ENCODE measurements at places on chromosomes 6 and 20.

DNA sequence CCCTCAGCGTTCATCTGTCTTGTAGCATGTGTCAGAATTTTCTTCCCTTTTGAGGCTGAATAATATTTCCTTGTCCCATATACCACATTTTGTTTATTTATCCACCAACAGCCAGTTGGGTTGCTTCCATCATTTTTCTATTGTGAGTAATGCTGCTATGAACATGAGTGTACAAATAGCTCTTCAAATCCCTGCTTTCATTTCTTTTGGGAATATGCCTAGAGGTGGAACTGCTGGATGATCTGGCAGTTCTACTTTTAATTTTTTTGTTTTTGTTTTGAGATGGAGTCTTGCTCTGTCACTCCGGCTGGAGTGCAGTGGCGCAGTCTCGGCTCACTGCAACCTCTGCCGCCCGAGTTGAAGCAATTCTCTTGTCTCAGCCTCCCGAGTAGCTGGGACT is 64.7 kb downstream of the SASH1 start:
- no peaks in the 10 kb centered on the region for H3K27me3 ChIP-seq
- no peak overlapping the region for H3K4me3 ChIP-seq
- H3K4me1 ChIP-seq, result peaks cover 43% of the 10 kb centered on the region

GRCh38 chr20:57266291-57267157 is at the start of gene BMP7:
Gene BMP7, minus strand, starts transcription at chr20:57266641. Its CDS starts 519 bp downstream, at chr20:57266122.
- no peak for DNase-seq
- no peak within 1 kb of the TSS for H3K27ac ChIP-seq
- peak within 1 kb of the TSS; percentile 45 for H3K4me3 ChIP-seq
- H3K36me3 ChIP-seq, result no peaks in the 10 kb centered on the region

DNA sequence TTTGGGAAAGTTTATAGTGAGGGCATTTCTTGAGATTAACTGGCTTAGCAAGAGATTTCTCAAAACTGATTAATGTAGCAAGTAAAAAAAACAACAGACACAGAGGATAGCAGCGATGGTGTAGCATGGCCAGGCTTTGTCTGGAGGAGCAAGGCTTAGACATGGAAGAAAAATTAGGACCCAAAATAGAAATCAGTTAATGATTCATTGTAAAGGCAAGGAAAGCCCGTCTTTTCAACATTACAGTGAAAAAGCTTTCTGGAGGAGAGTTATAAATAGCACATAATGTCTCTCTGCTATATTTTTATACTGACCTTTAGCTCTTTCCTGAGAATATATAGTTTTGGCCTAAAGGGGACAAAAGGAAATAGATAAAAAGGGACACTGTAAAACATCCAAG is 45.1 kb downstream of the FNDC1 start:
- no peak overlapping the region for H3K4me3 ChIP-seq
- no peaks in the 10 kb centered on the region for H3K27me3 ChIP-seq
- H3K36me3 ChIP-seq, result no peaks in the 10 kb centered on the region
- no peak for DNase-seq

GRCh38 chr6:124233221-124233620 is 429.6 kb downstream of the NKAIN2 start:
- H3K27ac ChIP-seq, result no peak overlapping the region
- H3K36me3 ChIP-seq, result no peaks in the 10 kb centered on the region
- H3K27me3 ChIP-seq, result no peaks in the 10 kb centered on the region
- H3K4me3 ChIP-seq, result no peak overlapping the region
- no peak for DNase-seq

- no peaks in the 10 kb centered on the region for H3K4me1 ChIP-seq
- no peaks in the 10 kb centered on the region for H3K27me3 ChIP-seq
- DNase-seq, result no peak
- no peak overlapping the region for H3K27ac ChIP-seq
- no peaks in the 10 kb centered on the region for H3K36me3 ChIP-seq
- H3K4me3 ChIP-seq, result no peak overlapping the region
Observed at GRCh38 chr20:16942051-16942450, 193.9 kb downstream of the OTOR start.

GRCh38 chr6:146670161-146670560 is 71.4 kb downstream of the ADGB start:
- H3K4me1 ChIP-seq, result no peaks in the 10 kb centered on the region
- no peaks in the 10 kb centered on the region for H3K27me3 ChIP-seq
- no peak overlapping the region for H3K27ac ChIP-seq

DNA sequence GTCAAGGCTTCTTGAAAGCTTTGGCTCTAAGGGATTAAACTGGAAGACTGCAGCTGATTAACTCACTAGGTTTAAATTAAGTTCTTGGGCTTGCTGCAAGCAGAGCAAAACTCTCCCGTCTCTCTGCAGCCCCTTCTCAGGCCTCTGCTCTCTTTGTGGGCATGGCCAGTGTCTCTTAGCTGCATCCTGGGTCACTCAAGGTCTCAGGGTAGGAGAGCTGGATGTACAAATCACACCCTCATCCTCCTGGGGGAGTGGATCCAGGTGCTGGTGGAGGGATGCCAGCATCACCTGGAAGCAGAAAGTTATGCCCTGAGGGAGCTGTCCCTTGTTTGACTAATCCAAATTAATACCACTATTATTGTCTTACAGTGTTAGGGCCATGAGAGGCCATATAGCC is 35.8 kb downstream of the GCM1 start:
- no peak overlapping the region for H3K4me3 ChIP-seq
- peaks cover 8% of the 10 kb centered on the region for H3K4me1 ChIP-seq
- no peak overlapping the region for H3K27ac ChIP-seq
- no peaks in the 10 kb centered on the region for H3K27me3 ChIP-seq

- no peaks in the 10 kb centered on the region for H3K27me3 ChIP-seq
- DNase-seq, result no peak
Observed at GRCh38 chr6:169668203-169668847, 33.5 kb downstream of the WDR27 start.

DNA sequence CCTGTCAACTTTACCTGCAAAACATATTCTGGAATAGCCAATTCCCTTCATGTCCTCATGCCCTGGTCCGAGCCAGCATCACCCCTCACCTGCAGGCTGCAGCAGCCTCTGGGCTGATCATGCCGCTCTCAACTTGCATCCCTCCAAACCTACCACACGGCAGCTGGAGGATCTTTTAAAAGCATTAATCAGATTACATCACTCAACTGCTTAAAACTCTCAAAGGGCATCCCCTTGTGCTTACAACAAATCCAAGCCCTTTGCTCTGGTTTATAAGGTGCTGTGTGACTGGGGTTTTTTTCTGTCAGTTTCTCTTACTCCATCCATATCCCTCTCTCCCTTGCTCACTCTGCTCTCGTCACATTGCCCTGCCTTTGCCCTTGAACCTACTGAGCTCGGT is 24.0 kb downstream of the CD40 start:
- DNase-seq, result no peak
- no peak overlapping the region for H3K27ac ChIP-seq
- H3K36me3 ChIP-seq, result no peaks in the 10 kb centered on the region
- no peaks in the 10 kb centered on the region for H3K27me3 ChIP-seq
- no peak overlapping the region for H3K4me3 ChIP-seq

DNA sequence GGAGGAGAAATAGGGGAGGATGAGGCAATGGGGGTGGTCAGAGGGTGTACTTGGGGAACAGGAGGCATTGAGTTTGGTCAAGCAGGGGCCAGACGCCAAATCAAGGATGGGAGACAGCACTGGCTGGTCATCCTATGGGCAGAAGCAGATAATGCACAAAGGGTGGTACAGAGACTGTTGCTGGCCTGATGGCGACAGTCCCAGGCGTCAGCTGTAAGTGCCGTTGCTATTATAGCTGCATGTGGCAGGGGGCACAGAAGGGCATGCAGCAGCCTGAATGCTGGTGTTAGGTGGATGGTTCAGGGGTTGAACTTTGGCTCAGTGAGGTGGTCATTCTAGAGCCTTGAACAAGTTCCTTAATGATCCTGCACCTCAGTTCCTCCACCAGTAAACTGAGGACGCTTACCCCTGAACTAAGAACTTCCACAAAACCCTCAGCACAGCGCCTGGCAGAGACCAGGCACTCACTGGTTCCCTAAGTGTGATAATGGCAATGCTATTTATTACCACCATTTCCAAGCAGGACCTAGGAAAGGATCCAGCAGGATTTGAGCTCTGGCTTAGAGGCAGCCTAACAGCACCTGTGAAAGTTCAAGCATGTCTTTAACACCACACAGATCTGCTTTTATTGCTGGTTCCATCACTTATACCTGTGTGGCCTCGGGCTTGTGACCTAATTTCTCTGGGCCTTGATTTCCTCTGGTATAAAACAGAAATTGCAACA is 162.7 kb downstream of the INSM1 start:
- no peak overlapping the region for H3K4me3 ChIP-seq
- no peaks in the 10 kb centered on the region for H3K27me3 ChIP-seq
- H3K36me3 ChIP-seq, result no peaks in the 10 kb centered on the region
- DNase-seq, result no peak
- H3K27ac ChIP-seq, result no peak overlapping the region

DNA sequence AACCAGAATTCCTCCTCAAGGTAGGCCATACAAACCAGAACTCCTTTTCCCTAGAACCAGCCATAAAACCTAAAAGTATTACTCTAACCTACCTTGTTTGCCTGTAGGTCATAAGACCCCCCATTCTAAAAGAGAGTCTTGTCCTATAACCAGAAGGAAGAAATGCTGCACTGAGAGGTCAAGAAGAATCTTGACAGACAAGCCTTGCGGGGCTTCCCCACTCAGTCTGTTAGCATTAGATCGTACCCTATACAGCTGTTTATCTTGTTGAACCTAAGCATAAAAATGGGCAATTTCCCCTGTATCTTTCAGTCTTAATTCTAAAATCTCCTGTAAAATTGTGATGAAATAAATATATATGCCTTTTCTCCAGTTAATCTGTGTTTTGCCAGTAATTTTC is 52.3 kb upstream of the HFE start:
- no peak overlapping the region for H3K4me3 ChIP-seq
- DNase-seq, result no peak
- peaks cover 22% of the 10 kb centered on the region for H3K4me1 ChIP-seq
- no peaks in the 10 kb centered on the region for H3K27me3 ChIP-seq

DNA sequence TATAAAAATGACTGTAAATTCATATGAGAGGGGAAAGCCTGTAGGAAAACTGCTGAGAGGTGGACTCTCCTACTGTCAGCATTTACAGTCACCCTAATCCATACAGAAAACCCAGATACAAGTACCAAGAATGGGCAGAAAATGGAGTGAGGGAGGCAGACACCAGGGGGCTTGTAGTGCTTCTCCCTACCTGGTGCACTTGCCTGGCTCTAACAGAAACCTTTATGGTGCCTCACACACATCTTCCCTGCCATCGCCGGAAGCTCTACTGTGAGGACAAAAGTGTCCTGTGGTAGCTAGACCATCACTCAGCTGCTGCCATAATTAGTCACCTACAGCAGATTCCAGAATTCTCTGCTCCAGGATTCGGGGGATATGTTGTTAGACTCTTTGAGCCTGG is 441.3 kb downstream of the TFAP2B start:
- H3K4me3 ChIP-seq, result no peak overlapping the region
- H3K27me3 ChIP-seq, result no peaks in the 10 kb centered on the region
- no peak overlapping the region for H3K27ac ChIP-seq
- no peaks in the 10 kb centered on the region for H3K4me1 ChIP-seq

DNA sequence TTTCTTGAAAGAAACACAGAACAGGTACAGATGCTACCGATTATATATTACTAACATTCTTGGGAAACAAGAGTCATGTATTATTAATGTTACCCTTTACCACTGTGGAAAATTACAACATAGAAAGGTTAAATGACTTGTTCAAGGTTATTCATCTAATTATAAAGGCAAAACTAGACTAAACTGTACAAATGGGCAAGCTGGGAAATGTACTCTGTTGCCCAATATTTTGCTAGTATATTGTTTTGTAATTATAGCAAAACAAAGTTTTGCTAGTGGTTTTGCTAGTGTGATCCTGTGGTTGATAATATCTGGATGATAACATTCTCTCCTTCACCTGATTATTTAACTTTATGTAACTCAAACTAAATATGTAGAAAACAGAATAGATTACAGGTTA is 96.5 kb downstream of the TINAG start:
- H3K36me3 ChIP-seq, result no peaks in the 10 kb centered on the region
- H3K4me1 ChIP-seq, result no peaks in the 10 kb centered on the region
- no peak for DNase-seq
- no peak overlapping the region for H3K4me3 ChIP-seq
- no peak overlapping the region for H3K27ac ChIP-seq
- H3K27me3 ChIP-seq, result no peaks in the 10 kb centered on the region

DNA sequence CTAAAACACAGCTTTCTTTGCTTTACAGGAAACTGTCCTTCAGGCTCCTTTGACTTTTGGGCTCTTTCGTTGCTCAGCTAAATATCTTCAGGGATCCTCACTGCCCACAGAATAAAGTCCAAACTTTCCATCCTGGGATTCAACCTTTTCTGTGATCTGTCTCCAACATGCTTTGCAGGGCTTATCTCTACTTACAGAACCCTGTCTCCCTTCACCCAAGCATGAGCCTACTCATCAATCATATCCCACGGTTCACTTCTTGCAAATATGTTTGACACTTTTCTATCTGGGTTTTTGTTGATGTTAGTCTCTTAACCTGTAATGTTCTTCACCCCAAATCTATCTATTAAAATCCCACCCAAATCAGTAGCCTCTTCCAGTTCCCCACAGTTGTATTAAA is 327.3 kb upstream of the RNF24 start:
- no peak overlapping the region for H3K4me3 ChIP-seq
- no peak overlapping the region for H3K27ac ChIP-seq
- no peaks in the 10 kb centered on the region for H3K36me3 ChIP-seq
- peaks cover 13% of the 10 kb centered on the region for H3K4me1 ChIP-seq
- H3K27me3 ChIP-seq, result no peaks in the 10 kb centered on the region

DNA sequence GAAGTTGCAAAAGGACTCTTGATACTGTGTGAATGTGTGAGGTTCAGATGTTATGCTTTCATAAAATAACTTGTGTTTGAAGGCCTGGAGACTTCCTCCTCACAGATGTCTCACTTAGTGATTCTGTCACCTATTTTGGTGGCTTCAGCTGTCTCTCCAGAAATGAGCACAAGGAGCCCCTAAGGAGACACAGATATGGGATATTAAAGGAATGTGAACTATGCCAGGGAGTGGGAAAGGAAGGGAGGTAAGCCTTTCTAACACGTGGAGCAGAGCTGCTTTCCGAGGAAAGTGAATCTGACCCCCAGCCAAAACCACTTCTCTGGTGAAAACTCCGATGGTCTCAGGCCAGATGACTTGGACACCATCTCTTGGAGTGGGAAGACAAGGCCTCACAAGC is 10.5 kb upstream of the FOXO3 start:
- H3K27me3 ChIP-seq, result no peaks in the 10 kb centered on the region
- no peak overlapping the region for H3K27ac ChIP-seq
- peaks cover 5% of the 10 kb centered on the region for H3K4me1 ChIP-seq
- H3K4me3 ChIP-seq, result no peak overlapping the region

- no peaks in the 10 kb centered on the region for H3K36me3 ChIP-seq
- no peaks in the 10 kb centered on the region for H3K4me1 ChIP-seq
- H3K4me3 ChIP-seq, result no peak overlapping the region
- no peak overlapping the region for H3K27ac ChIP-seq
- no peak for DNase-seq
Observed at GRCh38 chr6:12608874-12609273, 107.7 kb upstream of the PHACTR1 start.

Measured in vagina (tissue), 2 donors.